Testis (tissue), 5 donors: ENCODE measurements at places on chromosomes 5 and 9. TPM values are rescaled to one million over a fixed set of nuclear protein-coding genes. Genes with fewer than 3 reads are reported as not detected.

- H3K4me1 ChIP-seq, result peaks cover 5% of the 10 kb centered on the region
- no peak overlapping the region for H3K4me3 ChIP-seq
- no peak overlapping the region for H3K27ac ChIP-seq
- no peak for DNase-seq
- no peaks in the 10 kb centered on the region for H3K27me3 ChIP-seq
These were observed 117.7 kb downstream of the PAPPA start for GRCh38 chr9:116271340-116271739.

DNA sequence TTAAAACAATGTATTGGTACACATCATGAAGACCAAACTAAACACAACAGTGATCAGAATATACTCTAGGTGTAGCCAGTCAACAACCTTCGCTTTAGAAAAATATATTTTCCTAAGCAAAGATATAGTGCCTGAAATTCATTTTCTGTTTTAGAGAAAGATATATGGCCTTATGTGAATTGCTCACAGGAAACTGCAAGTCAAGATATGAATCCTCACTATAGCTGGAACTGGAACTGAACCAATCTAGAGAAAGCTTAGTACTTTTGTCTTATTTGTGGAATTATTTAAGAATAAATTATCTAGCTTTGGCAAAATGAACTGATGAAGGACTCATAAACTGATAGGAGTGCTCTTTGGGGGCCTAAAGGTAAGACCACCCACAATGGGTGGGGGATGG lies 27.3 kb downstream of the GZMK start:
- H3K36me3 ChIP-seq, result no peaks in the 10 kb centered on the region
- H3K27me3 ChIP-seq, result no peaks in the 10 kb centered on the region
- no peak overlapping the region for H3K27ac ChIP-seq
- H3K4me1 ChIP-seq, result no peaks in the 10 kb centered on the region

DNA sequence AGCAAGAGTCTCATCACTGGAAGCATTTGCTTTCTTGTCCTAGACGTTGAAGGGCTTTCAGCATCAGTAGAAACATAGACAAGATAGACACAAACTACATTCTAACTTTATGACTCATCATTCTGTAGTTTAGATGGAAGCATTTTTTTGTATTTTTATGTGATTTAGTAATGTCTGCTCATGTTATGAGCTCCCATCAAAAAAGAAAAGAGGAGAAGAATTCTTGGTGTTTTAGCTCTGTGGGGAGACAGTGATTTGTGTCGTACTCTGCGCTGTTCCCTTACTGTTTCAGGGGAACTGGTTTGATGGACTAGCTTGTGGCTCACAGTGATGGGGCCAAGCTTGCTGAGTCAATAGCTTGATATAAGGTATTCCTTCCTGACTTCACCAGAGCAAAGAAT lies 159.2 kb upstream of the WWC1 start:
- no peaks in the 10 kb centered on the region for H3K27me3 ChIP-seq
- H3K36me3 ChIP-seq, result no peaks in the 10 kb centered on the region
- H3K4me1 ChIP-seq, result no peaks in the 10 kb centered on the region
- no peak overlapping the region for H3K27ac ChIP-seq

DNA sequence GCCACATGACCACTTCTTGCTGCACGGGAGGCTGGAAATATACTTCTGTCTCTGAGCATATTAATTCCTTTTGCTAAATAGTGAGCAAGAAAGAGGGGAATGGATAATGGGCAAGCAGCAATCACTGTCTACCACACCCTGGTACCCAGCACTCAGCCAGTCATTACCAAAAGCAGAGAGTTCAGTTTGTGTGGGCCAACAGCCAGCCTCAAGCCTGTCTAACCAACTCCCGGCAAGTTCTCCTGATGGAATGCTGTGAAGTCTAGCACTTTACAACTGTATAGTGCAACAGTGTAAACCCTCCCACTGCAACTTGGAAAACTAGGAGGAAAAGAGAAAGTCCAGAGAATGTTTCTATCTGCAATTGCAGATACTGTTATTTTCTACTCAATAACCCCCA lies 47.8 kb downstream of the PLK2 start:
- H3K4me3 ChIP-seq, result no peak overlapping the region
- H3K27ac ChIP-seq, result no peak overlapping the region
- H3K36me3 ChIP-seq, result no peaks in the 10 kb centered on the region
- H3K27me3 ChIP-seq, result no peaks in the 10 kb centered on the region
- no peaks in the 10 kb centered on the region for H3K4me1 ChIP-seq
- no peak for DNase-seq

DNA sequence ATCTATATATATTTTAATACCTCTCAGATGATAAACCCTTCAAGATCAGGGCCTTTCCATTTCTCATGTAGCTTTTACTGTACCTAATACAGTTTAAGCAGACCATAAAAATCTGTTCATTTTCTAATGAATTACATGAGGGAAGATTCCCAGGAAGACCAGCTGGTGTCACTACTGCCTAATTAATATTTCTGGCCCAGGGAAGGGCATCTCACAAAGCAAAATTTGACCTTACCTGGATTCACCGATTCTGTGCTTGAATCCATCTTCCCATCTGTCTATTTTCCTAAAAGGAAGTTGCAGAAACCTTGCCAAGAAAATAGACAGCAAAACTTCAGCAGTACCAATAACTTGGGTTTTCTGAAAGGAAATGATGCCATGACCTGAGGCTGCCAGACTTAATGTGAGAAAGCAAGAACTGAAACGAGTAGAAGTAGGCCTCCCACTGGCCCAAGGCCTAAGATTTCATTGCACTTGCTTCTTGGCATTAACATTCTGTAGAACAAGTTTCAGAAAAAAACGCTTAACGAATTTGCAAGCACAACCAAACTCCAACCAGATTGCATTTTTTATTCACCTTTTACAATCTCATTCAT lies 83.0 kb upstream of the GLIS3 start:
- no peak overlapping the region for H3K27ac ChIP-seq
- no peaks in the 10 kb centered on the region for H3K4me1 ChIP-seq
- no peak for DNase-seq

DNA sequence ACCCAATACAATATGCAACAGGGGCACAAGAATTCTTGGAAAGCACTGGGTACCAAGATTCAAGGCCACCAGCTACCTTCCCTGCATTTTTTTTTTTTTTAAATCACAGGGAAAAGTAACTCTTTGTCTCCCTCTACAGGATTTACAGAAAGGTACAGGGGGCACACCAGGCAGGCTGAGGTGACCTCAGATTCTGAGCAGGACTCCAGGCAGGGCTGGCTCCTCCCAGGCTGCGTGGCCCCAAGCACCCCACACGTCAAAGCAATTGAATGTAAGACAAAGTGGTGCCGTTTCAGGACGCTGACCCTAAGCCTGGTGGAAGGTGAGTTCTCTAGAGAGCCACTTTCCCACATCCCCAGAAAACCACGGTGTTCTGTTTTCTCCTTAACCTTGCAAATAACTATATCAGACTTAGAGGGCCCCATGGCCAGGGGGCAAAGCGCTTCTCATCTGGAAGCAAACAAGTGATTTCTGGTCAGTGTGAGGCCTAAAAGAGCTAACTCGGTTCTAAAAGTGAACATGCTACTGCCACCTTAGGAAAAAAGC lies 222.6 kb downstream of the ROR2 start:
- H3K4me3 ChIP-seq, result no peak overlapping the region
- no peaks in the 10 kb centered on the region for H3K4me1 ChIP-seq
- no peaks in the 10 kb centered on the region for H3K36me3 ChIP-seq
- H3K27me3 ChIP-seq, result no peaks in the 10 kb centered on the region
- H3K27ac ChIP-seq, result no peak overlapping the region
- DNase-seq, result no peak

DNA sequence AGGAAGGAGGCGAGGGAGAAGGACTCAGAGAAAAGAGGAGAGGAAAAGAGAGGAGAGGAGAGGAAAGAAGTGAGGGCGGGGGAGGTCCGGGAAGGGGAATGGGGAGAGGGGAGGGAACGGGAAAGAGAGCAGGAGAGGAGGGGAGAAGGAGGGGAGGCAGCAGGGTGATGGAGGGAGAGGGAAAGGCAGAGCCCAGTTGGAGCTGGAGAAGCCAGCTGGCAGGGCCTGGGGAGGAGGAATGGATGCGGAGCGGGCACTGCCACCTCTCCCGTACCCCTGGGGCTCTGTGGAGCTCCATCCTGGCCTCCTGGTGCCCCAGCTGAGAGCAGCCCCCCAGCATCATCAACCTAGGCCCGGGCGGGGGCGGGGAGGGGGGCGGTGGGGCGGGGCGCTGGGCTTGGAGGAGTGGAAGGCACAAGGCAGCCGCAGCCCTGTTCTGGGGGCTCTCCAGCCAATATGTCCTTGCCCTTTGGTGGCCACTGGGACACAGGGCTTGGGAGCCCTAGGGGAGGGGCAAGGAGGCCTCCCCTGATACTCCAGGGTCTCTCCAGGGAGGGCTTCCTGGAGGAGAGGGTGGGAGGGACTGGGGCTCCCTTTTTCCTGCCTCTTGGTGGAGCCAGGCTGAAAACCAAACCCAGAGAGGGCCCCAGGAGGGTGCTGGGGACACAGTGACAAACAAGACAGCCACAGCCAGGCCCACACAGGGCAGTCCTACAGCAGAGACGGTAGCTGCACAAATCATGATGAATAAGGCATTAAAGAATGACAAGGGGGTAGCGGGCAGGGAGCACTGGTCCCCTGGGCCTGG lies 123.7 kb downstream of the C9orf50 start:
- H3K4me3 ChIP-seq, result peak overlapping the region; percentile 51
- peak; percentile 37 for DNase-seq
- peak overlapping the region; percentile 93 for H3K27ac ChIP-seq
- H3K27me3 ChIP-seq, result no peaks in the 10 kb centered on the region

DNA sequence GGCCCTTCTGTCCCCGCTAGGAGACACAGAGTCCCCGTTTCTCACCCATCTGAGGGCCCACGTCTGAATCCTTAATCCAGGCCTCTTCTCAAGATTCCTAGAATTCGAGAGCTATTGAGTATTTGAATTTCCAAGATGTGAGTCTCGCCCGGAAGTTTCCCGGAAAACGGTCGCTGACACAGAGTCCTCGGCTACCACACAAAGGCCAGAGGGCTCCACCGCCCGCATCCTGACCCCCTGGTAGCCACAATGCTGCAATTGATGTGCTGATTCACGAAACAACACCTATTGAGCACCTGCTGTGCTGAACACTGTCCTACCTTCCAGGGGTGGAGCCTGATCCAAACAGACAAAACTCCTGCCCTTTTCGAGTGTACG lies 670 bp upstream of the FBP1 start:
- peak overlapping the region; percentile 58 for H3K4me3 ChIP-seq
- no peak for DNase-seq
- no peak overlapping the region for H3K27ac ChIP-seq
- no peaks in the 10 kb centered on the region for H3K36me3 ChIP-seq
- no peaks in the 10 kb centered on the region for H3K27me3 ChIP-seq
- H3K4me1 ChIP-seq, result peaks cover 10% of the 10 kb centered on the region

DNA sequence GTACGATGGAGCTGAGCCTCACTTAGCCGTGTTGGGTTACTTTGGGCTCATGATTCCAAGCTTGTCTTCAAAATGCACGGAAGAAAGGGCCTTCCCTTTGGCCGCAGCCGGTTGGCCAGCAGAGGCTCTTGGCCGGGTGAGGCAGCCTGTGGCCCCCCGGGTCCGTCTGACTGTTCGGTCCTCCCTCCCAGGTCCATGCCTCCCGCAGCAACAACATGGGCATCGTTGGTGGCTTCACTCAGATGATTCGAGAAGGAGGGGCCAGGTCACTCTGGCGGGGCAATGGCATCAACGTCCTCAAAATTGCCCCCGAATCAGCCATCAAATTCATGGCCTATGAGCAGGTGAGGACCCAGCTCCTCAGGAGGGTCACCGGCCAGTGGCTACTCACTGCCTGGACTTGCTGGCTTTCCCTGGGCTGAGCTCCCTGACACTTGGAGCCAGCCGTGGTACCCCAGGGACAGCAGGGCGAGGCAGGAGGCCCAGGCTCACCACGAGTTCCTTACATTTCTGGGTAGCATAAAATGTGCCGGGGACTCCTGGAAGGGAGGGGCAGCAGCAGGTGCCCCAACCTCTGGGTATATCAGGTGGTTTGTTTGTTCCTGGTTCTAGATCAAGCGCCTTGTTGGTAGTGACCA lies 21.9 kb downstream of the PTGES2 start:
- H3K36me3 ChIP-seq, result no peaks in the 10 kb centered on the region
- H3K27me3 ChIP-seq, result no peaks in the 10 kb centered on the region
- H3K27ac ChIP-seq, result no peak overlapping the region
- no peak overlapping the region for H3K4me3 ChIP-seq

GRCh38 chr5:140546851-140547507 lies 483 bp upstream of the EIF4EBP3 start:
- no peak for DNase-seq
- peak overlapping the region; percentile 96 for H3K27ac ChIP-seq
- H3K36me3 ChIP-seq, result no peaks in the 10 kb centered on the region

- no peaks in the 10 kb centered on the region for H3K27me3 ChIP-seq
- H3K4me3 ChIP-seq, result no peak overlapping the region
- H3K36me3 ChIP-seq, result no peaks in the 10 kb centered on the region
- peak; percentile 21 for DNase-seq
- H3K27ac ChIP-seq, result no peak overlapping the region
- H3K4me1 ChIP-seq, result no peaks in the 10 kb centered on the region
These were observed 202.2 kb upstream of the DMRTA1 start for GRCh38 chr9:22244139-22245011.

DNA sequence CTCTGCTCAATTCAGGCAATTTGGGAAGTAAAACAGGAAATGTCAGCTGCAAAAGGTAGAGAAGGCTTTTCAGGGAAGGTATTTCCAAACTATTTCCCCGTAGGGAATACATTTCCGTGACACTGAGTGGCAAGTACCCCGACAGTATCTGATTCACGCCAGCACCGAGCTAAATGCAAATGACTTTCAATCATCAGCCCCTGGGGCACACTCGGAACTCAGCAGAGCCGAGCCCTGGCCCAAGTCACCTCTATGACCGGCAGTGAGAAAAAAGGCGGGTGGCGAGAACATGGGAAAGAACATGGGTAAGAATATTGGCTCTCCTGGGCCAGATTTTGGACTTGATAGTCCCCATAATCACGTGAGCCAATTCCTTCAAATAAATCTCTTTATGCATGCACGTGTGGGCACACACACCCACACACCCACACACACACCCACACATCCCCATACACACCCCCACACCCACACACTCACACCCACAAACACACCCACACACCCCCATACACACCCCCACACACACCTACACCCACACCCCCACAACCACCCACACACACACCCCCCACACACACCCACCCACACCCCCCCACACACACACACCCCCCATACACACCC lies 43.0 kb downstream of the COL23A1 start:
- DNase-seq, result no peak
- no peak overlapping the region for H3K27ac ChIP-seq
- no peaks in the 10 kb centered on the region for H3K4me1 ChIP-seq

DNA sequence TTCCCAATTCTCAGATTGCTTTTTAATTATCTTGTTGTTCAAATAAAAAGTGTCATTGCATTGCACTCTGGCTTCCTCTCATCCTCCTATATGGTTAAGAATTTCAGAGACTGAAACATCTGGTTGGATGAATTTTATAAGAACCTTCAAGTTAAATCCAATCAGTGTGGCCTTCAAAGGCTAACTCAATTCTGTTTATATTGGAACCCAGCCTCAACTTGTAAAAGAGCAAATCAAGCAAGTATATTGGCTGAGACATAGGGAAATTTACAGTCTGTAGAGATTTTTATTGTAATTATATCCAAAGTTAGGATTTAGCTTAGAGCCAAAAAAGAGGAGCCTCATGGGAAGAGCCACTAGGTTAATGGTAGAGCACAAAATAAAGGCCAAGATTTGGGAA lies 159.9 kb upstream of the FER start:
- H3K4me3 ChIP-seq, result no peak overlapping the region
- H3K36me3 ChIP-seq, result no peaks in the 10 kb centered on the region
- no peak for DNase-seq
- H3K27ac ChIP-seq, result no peak overlapping the region
- H3K4me1 ChIP-seq, result no peaks in the 10 kb centered on the region
- no peaks in the 10 kb centered on the region for H3K27me3 ChIP-seq

Gene TRIM41
- total RNA-seq, result 39.6 TPM

Gene SHISAL2B
- total RNA-seq, result 0.74 TPM

Gene MYMK
- total RNA-seq, result not detected

Gene PCDHGA8
- total RNA-seq, result 8.2 TPM

Gene TXNDC8
- total RNA-seq, result 17.9 TPM

Gene CCIN
- total RNA-seq, result 84.8 TPM

Gene ZFP37
- 3.5 TPM for total RNA-seq

Gene SLC34A1
- not detected for total RNA-seq
